ENCODE measurements at places on chromosomes 1 and 21. TPM values are rescaled to one million over a fixed set of nuclear protein-coding genes. Genes with fewer than 3 reads are reported as not detected.

- peak; percentile 85 for DNase-seq
These were observed 25.5 kb downstream of the CD34 start for GRCh38 chr1:207885129-207886032.

DNA sequence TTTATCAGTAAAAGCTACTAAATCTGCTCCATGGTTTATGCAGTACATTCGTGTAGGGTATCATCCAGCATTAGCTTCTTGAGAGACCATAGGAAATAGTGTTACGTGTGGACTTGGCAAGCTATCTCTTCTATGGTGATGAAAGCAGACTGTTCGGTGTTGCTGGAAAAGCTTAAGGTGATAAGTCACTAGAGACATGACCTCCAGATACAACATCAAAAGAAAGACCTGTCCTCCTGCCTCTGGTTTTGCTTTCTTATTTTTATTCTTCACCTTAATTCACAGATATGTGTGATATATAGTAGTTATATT is 53.5 kb upstream of the S1PR1 start:
- no peak for DNase-seq

DNA sequence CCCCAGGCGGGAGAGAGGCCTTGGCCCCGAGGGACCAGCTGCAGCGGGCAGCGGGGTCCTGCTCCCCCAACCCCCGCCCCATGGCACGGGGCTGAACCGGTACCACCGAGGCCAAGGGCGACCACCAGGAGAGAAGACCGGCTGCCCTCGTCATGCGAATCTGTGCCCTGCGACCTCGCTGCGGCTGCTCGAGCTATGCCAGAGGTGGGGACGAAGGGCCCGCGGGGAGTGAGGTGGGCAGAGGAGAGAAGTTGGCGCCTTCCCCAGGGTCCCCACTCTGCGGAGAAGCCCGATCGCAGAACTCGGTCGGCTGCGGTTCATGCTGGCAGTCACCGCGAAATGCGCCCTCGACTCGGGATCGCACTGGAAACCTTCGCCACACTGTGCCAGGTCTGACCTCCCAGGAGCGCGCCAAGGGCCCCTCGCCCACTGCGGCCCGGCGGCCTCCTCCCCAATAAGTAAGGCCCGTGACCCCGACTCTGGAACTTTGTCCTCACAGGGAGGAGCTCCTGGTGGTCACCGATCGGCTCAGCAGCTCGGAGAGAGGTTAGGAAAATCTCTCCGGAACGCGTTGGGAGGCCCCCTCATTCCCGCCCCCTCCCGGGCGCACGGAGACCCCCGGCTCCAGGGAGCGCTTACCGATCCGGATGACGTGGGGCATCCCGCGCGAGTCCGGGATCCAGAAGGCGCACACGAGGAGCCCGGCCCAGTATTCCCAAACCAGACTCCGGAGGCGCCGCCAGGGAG is 787 bp downstream of the GRIK3 start:
- peak; percentile 11 for DNase-seq

DNA sequence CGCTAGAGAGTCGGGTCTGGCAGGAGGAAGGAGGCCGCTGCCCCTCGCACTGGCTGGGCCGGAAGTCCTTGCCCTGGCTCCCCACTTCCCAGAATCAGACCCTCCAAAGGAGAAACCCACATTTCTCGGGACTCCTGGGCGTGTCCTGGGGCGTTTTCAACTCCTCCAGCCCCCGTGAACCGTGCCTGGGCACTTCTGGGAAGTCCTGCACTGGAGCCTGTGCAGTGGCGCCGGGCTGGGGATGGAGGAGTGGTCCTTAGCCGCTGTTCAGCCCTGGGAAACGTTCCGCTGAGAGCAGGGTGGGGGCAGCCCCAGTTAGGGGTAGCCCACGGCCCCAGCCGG is 3.0 kb downstream of the IGSF21 start:
- no peak for DNase-seq

GRCh38 chr1:172717722-172718465 is 59.0 kb downstream of the FASLG start:
- no peak for DNase-seq

DNA sequence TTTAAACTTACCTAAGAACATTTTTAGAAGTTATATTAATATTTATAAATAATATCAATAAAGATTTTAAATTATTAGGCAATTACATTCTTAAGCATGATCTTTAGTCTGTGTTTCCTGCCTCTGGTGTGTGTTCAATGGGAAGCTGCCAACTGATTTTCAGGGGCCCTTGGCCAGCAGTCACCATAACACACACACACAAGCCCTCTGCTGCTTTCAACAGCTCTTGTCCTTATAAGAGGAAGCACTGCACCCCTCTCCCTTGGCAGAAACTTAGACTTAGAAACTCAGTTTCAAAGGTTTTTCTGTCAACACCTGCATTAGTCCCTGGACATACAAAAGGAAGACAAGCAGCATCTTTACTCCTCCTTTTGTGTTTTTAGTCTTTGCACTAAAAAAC is 81.4 kb downstream of the VAV3 start:
- no peak for DNase-seq

DNA sequence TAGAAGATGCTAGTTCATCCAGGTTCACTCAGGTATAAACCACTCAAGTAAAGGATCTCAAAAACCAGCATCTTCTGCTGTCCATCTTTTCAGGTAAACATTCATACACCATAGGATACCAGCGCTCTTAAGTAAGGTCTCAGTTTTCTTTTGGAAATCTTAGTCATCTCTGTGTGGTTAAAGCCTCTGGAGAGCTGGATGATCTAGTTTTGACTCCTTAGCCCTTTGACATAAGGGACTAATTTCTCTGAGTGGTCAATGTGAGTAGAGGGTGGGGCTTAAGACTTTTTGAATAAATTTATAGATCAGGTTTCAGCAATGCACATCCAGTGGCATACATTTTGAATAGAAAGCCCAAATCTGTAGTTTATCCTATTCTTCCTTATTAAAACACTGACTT is 92.3 kb downstream of the CTH start:
- DNase-seq, result no peak

- peak; percentile 71 for DNase-seq
These were observed 46.1 kb upstream of the FBXO28 start for GRCh38 chr1:224067621-224068457.

GRCh38 chr1:107251839-107252238 is 111.0 kb downstream of the NTNG1 start:
- no peak for DNase-seq

GRCh38 chr1:244111027-244111426 is 59.9 kb downstream of the ZBTB18 start:
- no peak for DNase-seq

Gene KRTAP13-4
- not detected for total RNA-seq

Data from Daoy (cell line).